Frontal cortex (tissue), 4 donors: ENCODE measurements at places on chromosomes 7 and 10. TPM values are rescaled to one million over a fixed set of nuclear protein-coding genes. Genes with fewer than 3 reads are reported as not detected.

Gene CYP3A7
- not detected for total RNA-seq

- DNase-seq, result no peak
These were observed 112.1 kb downstream of the SGMS1 start for GRCh38 chr10:50511492-50512213.

DNA sequence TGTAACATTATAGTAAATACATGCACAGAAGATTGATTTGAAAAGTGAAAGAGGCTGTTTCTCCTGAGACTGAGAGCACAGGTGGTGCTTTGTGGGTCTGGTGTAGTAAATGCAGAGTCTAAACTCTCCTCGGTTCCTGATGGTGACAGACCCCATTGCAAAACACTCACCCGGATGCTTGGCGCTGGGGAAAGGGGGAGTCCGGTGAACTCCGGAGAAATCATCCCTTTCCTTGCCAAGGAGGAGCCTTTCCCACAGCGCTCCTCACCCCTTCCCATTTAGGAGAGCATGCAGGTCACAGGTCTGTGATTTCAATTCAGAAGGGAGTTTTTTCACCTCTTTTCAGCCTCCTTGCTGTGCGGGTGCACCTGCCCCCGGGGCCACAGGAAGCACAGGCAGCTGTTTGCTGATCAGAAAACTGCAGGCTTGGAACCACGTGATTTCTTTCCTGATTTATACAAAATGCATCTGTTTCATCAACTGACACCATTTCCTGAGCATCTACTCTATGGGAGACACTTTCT, 75.6 kb upstream of the LYZL2 start:
- DNase-seq, result no peak

GRCh38 chr10:13678101-13678843, 91.5 kb downstream of the PRPF18 start:
- DNase-seq, result no peak

DNA sequence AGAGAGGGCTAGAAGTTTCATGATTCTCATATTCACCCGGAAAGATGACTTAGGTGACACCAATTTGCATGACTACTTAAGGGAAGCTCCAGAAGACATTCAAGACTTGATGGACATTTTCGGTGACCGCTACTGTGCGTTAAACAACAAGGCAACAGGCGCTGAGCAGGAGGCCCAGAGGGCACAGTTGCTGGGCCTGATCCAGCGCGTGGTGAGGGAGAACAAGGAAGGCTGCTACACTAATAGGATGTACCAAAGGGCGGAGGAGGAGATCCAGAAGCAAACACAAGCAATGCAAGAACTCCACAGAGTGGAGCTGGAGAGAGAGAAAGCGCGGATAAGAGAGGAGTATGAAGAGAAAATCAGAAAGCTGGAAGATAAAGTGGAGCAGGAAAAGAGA, 5.3 kb downstream of the GIMAP4 start:
- DNase-seq, result no peak

GRCh38 chr7:20299145-20299544, 31.6 kb upstream of the ITGB8 start:
- DNase-seq, result no peak
